ENCODE measurements at places on chromosomes 1 and 21.

- no peak for DNase-seq
Observed at GRCh38 chr1:168865850-168866620, 137.0 kb upstream of the DPT start.

DNA sequence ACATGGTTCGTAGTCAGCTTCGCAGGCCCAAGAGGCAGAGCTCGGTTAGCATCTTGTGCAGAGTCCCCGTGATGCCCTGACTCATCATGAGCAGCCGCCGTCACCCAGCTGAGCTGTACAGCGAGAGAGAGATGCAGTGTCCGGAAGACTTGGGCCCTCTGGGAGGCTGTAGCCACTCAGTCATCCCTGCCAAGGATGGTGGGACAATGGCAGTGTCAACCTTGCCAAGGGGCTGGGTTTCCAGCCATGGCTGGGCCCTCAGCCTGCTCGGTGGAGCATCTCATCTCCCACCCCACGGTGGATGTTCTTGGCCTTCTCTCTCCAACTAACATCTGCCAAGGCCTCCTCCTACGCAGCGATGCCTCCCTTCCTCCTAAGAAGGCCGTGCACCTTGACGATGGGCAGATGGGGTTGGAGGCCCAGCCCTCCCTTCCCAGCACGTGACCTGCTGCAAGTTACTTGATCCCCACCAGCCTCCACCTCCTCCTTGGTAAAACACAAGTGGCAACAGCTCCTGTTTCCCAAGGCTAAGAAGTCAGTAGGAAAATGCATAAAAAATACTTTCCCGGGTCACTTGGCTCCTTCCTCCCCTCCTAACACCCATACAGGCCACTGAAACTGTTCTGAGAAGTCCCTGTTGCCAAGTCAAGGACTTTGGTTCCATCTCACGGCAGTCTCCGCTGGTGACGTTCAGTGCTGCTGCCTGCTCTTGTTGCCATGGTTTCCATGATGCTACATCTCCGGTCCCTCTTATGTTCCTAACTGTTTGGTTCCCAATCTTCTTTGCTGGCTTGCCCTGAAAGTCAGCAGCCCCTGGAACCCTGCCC lies 384.7 kb upstream of the VAMP3 start:
- DNase-seq, result no peak

GRCh38 chr1:212597487-212597886 lies 11.1 kb upstream of the ATF3 start:
- DNase-seq, result no peak

- no peak for DNase-seq
Observed at GRCh38 chr1:100321506-100321905, 30.8 kb upstream of the CDC14A start.

DNA sequence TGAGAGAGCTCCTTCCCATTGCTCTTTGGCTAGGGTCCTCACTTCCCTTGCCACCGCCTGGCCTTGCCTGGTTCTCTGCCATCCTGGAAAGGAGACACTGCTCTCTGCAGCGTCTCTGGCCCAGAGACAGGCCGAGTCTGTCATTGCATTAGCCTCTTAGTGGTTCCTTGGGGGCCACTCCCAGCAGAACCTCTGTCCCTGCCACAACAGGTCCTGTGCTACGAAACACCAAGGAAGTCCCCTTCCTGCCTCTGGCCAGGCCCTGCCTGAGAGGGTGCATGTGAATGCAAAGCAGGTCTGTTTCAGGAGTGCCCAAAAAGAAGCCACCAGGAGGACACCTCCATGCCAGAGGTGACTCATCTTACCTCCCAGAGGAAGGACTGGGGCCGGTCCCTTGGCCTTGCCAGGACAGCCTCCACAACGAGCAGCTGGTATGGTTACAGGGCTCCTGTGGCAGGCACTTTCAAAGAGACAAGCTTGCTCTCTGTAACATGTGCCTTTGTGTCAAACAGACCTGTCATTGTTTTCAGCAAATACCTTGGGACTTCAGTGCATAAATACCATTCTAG lies 59.6 kb downstream of the VPS26C start:
- DNase-seq, result no peak

DNA sequence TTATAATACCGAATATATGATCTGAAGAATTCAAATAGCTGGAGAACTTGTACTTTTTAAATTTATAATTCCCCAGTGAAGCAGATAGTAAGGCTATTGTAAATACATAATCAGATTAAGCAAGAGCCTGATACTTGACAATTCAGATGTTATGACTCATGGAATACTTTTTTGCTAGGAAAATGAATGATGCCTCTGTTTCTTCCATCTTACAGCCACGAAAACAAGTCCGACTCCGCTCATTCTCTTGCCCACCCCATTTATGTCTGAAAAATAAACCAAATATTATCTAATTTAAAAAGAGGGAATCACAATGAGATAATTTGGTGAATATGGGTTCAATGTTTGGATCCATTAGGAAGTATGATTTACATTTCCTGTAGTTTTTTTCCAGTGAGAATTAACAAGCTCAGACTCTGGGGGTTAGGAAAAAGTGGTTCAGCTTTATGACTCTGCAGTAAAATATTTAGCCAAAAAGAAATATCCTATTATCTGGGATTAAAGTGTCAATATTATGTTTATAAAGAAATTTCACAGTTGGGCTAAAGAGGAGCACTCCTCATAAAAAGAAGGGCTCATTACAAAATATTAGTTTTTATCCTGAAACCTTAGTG lies 50.4 kb upstream of the DAB1 start:
- DNase-seq, result no peak

DNA sequence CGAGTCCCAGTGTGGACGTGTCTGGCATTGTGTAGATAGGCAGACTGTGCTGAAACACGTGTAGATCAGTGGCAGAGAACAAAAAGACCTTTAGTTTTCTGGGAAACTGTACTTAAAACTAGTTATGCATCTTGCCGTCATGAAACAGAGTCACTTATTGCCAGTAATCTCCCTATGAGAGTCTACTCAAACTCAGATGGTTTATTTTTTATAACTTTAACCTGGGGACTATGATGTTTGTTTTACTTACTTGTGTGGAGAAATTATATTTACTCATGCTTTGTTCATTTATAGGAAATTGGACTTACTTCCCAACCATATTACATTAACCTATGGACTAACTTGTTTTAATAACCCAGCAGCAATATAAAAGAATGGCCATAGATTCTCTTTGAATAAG lies 54.1 kb upstream of the ABCG1 start:
- DNase-seq, result no peak

- no peak for DNase-seq
Observed at GRCh38 chr1:192485692-192486436, 89.7 kb upstream of the RGS1 start.

DNA sequence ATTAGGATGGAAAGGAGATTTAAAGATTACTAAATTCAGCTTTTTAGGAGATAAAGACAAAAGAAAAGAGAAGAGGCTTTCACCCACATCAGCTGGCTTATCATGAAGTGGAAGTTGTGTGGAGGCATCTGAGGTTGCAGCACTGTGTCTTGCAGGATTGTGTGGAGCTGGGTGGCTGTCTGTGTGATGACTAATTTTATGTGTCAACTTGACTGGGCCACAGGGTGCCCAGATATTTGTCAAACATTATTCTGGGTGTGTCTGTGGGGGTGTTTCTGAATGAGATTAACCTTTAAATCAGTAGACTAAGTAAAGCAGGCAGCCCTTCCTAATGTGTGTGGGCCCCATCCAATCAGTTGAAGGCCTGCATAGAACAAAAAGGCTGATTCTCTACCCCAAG lies 3.9 kb downstream of the KCNA10 start:
- no peak for DNase-seq

DNA sequence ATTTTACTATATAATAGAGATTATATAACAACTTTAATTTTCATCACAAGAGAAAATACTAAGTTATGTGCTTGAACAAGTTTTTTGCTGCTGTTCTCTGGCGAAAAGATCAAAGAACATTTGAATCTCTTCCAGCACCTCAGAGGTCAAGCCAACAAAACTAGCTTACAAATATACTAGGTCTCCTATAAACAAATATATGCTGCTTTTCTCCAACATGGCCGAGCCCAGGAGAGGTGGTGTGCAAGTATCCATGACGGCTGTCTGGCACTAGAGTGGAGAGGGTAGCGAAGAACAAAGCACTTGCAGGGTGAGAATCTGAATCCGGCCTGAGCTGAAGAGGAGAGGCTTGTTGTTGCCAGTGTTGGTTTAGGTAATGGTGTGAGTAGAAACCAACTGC lies 7.5 kb upstream of the FMO3 start:
- no peak for DNase-seq

DNA sequence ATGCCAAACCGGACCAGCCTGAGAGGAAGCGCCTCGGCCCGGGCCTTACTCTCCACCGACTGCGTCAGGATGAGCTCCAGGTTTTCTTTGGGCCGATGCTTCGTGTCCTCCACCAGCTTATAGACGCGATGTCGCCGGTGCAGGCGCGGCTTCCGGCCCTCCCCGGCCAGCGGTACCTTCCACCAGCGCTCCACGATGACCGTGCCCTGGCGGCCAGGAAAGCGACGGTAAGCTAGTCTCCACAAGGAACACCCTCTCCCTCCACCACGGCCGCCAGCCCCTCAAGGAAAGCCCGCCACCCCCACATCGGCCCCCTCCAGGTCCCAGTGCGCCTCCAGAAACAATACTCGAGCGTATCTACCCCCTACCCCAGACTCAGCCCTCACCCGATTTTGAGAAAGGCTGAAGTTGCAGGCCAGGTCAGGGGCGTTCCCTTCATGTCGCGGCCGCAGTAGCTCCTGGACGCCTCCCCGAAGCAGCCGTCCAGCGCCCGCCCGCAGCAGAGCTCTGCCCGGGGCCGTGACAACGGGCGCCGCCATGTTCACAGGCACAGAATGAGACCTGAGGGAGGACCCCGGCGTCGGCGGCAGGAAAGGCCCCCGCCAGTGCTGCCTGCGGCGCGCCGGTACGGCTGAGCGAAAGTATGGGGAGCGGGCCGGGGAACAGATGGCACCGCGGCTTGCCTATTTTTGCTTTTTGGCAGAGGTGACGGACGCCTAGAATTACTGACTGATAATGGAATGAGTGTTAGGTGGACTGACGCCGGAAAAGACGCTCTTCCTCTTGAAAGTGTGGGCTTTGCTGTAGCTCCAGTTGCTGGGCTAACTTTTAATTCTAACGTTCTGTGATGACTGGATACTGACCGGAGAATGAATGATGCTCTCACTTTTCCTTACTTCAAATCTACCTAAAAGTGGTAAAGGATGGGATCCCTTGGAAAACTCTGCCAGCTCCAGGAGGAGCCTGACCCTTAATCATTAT lies at the start of gene MRPL9:
TSS of gene MRPL9 (minus strand) at position 556 of the 981 bp plus-strand sequence. CDS start at position 539, 17 bp downstream.
- peak; percentile 70 for DNase-seq

DNA sequence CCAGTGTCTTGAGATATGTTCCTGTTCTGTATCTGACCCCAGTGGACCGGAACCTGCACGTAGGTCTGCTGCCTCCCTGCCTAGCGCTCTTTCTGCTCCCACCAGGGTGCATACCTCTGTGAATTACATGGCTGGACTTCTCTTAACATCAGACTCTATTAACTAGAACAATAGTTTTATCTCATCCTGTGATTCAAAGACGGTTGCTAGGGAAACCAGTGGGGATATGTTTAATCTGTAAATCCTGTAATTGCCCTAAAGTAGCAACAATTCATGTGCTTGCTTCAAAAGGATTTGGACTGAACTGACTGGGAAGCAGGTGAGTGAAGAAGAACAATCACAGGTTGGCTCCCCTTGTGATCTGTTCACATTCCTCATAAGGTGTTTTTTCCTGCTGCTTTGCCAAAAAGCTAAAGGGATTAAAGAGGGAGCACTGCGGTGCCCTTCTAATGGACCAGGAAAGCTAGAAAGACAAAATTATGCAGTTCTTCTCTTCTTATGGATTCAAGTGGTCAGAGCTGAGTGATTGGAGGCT lies 52.7 kb upstream of the DIRAS3 start:
- DNase-seq, result no peak

GRCh38 chr1:232657426-232658005 lies 27.6 kb upstream of the SIPA1L2 start:
- DNase-seq, result no peak

DNA sequence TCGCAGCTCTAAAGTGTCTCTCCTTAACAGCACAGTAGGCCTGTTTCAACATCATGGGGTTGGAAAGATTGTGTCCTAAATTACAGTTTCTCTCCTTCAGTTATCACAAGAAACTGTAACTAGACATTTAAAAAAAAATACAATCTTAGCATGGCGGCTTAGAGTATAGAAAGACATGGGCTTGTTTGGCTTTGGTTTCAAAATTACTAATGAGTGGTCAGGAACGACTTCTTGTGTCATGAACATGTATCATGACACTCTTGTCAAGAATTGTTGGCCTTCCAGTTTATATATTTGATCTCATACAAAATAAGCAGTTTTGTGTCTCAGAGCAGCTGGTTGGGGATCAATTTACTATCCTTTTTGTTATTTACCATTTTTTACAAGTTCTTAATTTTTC lies 2.1 kb downstream of the GJA8 start:
- no peak for DNase-seq

DNA sequence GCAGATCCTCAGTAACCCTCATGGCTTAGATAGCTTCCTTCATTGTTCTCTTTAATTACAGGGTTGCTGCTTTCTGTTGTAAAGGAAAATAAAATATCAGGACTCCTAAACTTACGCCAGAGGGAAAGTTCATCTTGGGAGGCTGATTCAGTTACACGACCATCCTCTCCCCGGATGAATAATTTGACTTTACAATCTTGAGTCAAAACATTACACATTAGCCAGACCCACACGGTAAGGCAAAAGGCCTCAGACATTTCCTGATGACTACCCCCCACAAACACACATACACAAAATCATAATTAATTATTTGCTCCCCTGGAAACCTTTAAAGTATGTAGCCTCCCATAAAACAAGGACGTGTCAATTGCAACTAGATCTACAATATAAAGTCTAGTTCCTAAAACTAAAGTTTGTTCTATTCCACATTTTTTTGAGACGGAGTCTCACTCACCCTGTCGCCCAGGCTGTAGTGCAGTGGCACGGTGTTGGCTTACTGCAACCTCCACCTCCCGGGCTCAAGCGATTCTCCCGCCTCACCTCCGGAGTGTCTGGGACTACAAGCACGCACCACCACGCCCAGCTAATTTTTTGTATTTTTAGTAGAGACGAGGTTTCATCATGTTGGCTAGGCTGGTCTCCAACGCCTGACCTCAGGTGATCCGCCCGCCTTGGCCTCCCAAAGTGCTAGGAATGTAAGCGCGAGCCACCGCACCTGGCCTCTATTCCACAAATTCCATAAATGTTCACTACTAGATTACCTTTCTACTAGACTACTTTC lies 830 bp upstream of the PRDX1 start:
- DNase-seq, result no peak

DNA sequence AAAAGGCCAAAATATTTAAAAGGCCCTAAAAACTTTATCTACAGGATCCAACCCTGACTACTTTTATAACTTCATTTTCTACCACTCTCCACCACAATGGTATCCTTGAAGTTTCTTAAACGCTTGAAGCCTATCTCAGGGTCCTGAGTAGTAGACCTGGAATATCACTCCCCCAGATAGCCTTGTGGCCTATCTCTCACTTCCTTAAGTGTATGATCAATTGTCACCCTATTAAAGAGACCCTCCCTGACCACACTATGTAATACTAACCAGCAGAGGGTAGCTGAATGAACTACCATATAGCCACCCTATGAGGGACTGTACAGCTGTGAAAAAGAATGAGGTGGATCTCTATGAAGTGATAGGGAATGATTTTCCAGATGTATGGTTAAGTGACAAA lies 5.6 kb downstream of the CD58 start:
- DNase-seq, result no peak

Data from stimulated activated CD8-positive, alpha-beta memory T cell treated with anti-CD3 and anti-CD28 coated beads, Interleukin-4, amount 100 ng/mL, for 1 hour (primary cell).